ENCODE measurements at places on chromosomes 12 and 14.

DNA sequence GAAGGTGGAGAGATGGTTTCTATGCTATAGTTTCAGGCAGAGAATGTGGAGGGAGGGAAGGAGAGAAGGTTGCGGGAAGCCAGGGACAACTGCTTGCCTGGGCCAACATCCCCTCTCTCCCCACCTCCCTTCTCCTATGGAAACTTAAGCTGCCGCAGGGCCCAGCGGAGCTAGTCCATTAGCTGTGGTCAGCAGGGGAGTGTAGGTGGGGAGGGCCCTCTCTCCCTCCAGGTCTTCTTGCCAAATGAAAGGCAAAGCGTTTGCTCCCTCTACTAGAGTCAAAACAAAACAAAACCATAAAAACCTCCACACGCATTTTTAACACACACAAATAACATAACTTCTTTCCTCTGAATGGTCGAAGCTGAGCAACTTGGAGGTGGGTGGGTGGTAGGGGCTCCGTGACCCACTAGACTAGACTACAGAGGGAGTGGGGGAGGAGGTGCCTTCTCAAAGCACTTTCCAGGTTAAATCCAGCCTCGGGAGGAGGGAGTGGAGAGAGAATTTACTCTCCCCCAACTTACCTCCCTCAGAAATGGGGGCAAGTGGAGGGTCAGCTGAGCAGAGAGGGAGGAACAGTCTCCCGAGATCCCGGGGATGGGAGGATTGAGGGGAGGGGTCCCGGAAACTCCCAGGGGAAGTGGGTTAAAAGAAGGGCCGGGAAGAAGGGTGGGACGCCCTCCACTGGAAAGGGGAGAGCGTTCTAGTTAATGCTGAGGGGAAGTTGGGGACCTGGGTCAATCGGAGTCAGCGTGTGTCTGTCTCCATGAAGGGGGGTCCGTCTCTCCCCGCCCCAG, 4.6 kb upstream of the CACNB3 start:
- DNase-seq = no peak

DNA sequence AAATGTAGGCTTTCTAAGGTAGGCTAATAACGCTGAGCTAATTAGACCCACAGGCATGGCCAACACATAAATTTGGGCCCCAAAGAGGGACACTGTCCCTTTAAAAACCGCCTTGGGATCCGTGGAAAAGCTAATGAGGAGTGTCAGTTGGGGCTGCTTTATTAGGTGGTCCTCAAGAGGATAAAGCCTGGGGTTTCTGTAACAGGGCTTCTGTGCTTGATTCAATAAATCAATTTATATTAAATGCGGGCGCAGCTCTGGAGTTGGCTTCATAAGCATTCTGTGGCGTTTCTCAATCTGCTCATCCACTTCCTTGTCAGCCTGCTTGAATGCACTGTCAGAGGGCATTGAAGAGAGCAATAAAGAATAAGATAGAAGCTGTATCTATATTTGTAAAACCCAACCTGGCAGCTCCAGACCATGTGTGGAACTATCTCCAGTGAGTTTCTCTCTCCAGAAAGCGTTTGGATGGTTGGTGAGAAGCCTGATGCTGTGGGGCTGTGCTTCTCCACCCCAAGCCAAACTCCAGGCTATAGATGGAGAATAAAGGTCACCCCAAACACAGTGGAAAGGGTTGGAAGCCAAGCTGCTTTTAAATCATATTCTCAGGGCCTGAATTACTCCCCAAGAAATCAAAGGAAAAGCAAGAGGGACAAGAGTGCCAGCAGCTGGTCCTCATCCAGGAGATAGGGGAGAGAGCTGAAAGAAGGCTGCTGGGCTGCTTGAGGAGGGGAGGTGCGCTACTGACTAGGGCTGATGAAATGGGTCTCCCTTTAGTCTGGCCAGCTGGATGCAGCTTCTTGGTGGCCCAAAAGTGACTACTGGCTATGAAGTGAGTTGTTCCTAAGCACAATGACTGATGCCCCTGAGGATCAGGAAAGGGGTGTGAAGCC, 222.0 kb downstream of the PPM1H start:
- no peak for DNase-seq

DNA sequence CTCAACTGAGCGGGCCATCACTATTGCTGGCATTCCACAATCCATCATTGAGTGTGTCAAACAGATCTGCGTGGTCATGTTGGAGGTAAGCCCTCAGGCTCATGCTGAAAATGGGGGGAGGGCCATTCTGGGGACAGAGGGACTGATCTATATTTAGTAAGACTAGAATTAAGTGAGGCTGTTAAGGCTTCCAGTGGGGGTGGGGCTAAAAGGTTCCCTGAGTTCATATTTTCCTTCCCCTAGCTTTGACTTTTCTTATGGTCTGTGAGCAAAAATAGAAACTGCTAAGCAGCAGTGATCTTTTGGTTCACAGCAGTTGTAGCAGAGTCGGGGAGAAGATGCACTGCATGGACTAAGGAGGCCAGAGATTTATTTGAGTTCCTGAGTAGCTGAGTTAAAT, 9.2 kb downstream of the PCBP2 start:
- DNase-seq = no peak

DNA sequence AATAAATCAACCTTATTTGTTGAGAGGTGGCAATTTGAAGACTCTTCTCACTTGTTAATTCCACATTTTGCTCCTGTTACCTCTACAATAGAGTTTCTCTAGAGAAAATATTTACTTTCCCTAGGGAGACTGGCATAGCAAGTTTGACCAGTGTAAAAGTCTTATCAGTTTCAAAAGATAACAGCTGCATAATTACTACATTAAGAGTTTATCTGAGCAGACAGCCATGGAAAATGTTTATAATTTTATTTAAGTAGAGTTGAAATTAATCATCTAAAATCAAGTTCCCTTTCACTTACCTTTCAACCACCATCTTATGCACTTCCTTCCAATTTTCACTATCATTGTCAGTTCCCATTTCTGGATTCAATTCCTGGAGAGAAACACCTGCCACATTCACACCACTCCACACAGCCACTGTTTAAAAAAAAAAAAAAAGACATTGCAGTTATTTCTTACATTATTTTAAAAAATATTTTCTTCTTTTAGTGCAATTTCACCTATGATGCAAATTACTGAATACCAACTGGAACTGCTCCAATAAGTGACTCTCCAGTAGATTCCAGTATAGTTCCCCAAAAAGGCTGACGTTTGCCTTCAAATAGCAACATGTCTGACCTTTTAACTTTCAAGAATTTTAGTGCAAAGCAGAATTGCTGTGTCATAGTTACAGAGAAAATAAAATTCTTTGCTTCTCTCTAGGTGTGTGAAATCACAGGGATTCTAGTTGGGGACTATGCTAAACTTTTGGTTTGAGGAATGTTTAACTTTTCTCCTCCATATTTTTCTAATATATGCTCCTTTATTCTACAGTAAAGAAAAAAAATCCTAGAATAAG, 19.4 kb downstream of the LDHB start:
- no peak for DNase-seq

- DNase-seq = no peak
Observed at GRCh38 chr14:68380329-68380741, 412.5 kb downstream of the ZFP36L1 start.

GRCh38 chr12:49568442-49569162, 660 bp upstream of the MCRS1 start:
- no peak for DNase-seq

GRCh38 chr12:63467951-63468350, 200.3 kb downstream of the DPY19L2 start:
- no peak for DNase-seq

DNA sequence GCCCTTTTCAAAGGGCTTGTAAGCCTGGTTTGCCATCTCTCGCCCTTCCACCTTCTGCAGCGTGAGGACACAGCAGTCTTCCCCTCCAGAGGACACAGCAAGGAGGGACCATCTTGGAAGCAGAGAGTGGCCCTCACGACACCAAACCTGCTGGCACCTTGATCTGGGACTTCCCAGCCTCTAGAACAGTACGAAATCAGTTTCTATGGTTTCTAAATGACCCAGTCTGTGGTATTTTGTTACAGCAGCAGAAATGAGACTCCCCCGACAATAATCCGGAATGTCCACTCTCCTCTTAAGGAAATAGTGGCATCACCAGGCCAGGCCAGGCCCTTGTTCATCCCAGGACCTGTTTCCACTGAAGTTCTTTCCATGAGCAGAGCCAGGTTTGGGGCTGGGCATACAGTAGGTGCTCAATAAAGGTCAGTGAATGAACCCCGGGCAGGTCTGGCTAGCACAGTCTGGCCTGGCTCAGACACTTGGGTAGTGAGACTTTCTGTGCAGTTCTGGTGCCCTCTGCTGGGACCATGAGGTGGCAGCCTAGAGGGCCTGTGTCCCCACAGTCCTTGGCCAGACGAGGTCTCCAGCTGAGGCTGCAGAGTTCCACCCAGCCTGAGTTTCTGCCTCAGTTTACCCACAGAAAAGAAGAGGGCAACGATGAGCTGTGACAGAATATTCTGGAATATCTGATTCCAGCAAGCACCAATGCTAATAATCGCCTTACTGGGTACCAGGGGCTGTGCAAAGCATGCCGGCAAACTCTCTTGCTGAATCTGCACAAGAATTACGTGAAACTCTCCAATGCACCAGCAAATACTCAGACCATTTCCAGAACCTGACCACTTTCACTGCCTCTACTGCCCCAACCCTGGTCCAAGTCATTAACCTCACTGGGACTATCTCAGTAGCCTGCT, 14.0 kb downstream of the ABCB9 start:
- peak; percentile 81 for DNase-seq

DNA sequence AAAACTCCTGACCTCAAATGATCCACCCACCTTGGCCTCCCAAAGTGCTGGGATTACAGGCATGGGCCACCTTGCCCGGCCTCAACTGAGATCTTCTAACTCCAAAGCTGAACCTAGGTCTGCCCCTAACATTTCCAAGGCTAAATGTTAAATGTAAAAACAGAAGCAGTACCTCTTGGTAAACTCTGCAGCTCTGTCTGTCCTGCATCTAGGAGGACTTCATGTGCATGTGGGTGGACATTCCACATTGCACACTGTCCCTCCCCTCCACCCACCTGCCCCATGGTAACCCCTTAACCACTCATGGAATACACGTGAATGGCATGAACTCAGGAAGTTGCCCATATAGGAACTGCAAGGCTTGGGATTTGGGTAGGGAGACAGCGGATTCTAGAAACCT, 33.1 kb downstream of the SNX6 start:
- no peak for DNase-seq

- DNase-seq = peak; percentile 15
Observed at GRCh38 chr12:10395390-10395998, 5.7 kb upstream of the KLRK1 start.
